Activated CD4-positive, CD25-positive, alpha-beta regulatory T cell treated with anti-CD3 and anti-CD28 coated beads, Interleukin-2, amount 50 U/mL, for 24 hours (primary cell): ENCODE measurements at places on chromosomes 1 and 21.

DNA sequence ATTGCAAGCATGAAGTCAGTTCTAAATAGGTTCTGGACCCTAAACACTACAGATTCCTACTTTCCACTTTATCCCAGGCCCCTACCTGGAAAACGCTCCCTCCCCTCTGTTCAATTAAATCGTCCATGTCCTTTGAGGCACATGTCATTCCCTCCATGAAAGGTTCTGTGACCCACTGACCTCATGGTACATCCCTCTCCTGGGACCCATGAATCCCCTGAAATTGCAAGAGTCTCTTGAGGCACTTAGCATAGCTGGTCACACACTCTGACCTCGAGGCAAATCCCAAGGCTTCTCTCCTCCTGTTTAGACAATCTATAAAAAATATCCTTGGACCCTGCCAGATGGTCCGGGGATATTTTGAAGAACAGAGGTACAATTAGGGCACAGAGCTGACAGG is 34.3 kb upstream of the KRTAP19-8 start:
- ATAC-seq, result no peak

DNA sequence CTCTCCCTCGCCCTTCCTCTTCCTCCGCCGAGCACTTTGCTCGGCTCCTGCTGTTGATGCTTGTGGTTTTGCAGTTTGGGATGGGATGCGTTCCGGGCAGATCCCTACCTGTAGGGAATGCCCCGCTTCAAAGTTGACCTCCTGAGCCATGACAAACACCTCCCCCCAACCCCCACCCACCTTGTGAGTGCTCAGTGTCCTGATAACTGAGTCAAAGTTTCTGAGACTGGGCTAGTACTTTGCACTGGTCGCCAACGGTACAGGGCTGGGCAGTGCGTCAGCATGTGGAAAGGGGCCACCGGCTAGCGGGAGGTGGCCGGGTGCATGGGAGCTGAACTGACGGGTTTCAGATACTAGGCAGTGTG is 771 bp downstream of the RABGAP1L start:
- ATAC-seq, result no peak

DNA sequence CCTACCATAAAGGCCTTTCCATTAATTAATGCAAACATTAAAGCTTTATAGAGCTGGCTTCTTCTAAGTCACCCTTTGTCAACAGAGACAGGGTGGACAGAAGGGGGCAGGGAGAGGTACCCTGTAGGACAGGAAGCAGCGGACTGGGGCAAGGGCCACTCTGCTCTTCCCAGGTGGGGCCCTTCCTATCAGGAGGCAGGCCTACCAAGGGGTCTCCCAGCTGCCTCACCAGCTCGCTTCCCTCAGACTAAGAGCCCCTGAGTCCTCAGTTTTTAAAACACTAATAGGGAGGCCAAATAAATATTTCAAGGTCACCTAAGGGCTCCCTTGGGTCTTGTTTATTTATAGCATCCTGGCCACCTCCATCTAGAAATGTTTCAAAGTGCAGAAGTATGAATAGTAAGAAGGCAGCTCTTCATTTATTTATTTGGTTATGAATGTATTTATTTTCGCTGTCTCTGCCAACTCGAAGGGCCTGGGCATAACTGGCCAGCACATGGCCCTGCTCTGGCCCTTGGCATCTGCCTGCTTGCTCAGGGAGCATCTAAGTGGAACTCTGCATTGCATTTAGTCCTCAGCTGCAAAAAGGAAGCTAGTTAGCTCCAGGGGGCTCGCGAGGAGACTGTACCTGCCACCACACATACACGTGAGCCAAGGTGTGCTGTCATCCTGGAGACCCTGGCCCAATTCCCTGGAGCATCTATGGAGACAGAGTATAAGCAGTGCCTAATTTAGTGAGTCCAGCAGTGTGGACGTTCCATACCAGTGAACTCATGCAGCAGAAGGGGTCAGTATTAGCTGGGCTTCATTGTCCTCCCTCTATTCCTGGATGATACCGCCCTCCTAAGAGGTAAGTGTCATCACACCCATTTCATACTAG is 395.1 kb upstream of the VAMP3 start:
- no peak for ATAC-seq

DNA sequence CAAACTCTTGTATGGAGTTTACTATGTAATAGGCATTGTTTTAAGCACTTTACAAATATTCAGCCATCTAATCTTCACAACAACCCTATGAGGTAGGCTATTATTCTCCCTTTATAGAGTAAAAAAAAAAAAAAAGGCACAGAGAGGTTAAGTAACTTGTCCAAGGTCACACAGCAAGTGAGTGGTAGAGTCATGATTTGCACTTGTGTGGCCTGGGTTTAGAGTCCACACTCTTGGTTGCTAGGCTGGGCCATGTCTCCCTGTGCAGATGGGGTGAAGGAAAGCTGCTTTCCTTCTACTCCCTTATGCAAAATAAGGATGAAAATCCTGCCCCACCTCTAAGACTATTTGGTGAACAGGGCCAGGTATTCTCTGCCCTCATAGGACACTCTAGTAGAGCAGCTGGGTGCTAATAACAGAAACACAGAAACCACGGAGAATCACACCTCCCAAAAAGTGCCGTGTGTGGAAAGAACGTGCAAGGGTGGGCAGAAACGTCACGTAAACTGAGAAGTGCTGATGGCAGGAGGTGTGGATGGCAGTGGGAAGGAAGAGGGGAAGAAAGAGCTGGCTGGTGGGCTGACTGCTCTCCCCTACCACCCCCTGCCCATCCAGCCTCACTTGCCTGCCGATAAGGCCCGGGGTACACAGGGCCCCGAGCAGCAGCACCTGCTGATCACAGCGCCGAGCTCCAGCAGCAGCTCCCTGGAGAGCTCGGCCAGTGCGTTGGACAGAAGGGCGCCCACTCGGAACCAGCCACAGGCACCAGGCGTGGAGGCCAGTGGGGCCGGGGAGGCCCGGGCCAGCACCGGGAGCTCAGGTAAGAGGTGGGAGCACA is 28.3 kb upstream of the VPS13D start:
- peak; percentile 25 for ATAC-seq

DNA sequence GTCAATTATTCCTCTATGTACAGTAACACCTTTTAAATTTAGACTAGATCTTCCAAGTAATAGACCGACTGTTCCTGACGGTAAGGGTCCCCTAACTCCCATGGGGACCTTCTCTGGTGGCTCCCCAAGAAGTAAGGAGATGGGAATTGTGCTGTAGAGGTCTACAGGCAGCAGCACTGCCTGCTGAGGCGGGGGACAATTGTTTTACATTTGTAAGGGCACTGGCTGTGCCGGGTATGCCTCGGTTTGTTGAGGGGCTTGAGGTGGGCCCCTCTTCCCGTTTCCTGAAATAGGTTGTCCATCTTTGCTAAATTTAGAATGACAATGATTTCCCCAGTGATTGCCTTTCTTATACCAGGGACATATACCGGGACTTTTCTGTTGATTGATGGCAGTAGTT is 13.1 kb upstream of the L1TD1 start:
- ATAC-seq, result no peak

- no peak for ATAC-seq
Measured at GRCh38 chr1:67818725-67819301, 14.5 kb downstream of the GNG12 start.

- ATAC-seq, result no peak
Measured at GRCh38 chr21:36099000-36099399, 29.2 kb downstream of the CBR1 start.

- no peak for ATAC-seq
Measured at GRCh38 chr1:86699186-86699585, 5.2 kb upstream of the SH3GLB1 start.

GRCh38 chr1:237737448-237737847 is 153.3 kb downstream of the ZP4 start:
- no peak for ATAC-seq

DNA sequence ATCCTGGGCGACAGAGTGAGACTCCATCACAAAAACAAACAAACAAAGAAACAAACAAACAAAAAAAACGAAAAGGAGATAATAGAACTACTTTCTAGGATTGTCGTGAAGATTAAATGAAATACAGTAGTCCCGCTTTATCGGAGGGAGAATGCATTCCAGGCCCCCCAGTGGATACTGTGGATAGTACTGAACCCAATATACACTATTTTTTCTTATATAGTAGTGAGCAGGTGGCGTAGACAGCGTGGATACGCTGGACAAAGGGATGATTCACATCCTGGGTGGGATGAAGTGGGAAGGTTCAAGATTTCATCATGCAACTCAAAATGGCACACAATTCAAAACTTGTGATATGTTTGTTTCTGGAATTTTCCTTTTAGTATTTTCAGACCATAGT is 8.0 kb downstream of the SLC35F3 start:
- no peak for ATAC-seq

- no peak for ATAC-seq
Measured at GRCh38 chr1:35454176-35454575, 103.0 kb downstream of the KIAA0319L start.

DNA sequence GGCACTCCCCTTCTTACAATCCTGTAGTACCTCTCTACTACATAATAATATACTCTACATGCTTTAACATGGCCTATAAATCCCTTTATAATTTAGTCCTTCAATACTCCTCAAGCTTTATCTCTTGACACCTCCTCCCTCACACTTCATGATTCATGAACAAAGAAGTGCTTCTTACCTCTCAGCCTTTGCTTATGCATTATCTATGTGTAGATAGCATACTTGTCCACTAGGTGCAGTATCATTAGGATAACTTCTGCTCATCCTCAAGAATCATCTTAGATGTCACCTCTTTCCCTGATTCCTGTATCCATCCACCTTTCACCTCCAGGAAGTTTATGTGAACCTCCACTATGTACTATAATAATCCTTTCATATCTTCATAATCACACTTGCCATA is 74.4 kb downstream of the COL24A1 start:
- ATAC-seq, result no peak

GRCh38 chr1:76782809-76783208 is 84.5 kb upstream of the ST6GALNAC5 start:
- ATAC-seq, result no peak

- ATAC-seq, result no peak
Measured at GRCh38 chr1:240138867-240139266, 47.2 kb downstream of the FMN2 start.

- ATAC-seq, result no peak
Measured at GRCh38 chr1:245800901-245801605, 646.3 kb downstream of the KIF26B start.

DNA sequence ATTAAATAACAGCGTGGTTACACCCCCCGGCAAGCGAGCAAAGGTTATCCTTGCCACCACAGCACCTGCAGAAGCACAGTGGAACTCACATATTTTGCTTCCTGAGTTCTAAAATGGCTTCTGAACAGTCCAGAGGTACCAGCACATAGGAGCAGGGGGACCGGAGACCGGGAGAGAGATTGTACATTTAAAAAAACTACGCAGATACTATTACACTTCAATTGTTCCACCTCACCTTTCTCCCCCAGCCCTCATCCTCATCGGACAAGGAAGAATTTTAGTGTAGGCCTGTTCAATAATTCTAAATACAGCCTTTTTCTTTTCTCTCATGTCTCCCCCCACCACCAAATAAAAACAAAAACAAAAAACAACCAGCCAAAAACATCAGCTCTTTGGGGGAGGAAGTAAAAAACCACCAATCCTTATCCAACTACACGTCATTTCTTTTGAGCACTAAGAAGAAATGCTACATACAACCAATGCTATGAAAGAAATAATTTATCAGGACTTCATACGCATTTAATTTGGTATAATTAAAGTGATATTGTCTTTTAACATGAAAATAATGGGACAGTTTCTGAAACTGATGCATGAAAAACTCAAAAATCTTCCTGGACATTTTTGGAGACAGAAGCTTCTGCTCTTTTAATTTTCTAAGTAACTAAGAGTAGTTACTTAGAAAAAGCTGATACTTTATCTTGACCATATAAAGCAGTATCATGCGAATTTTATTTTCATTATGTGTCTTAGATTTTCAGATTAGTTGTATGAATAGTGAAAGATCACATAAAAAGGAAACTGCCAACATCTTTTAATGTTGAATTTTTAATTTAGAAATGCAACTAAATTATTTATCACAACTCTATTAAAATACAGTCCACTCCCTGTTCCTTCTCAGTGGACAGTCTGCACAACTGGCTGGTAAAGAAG is 9.1 kb downstream of the CDKN2C start:
- ATAC-seq, result no peak

GRCh38 chr21:45029298-45029947 is 45.0 kb upstream of the ADARB1 start:
- ATAC-seq, result no peak

- no peak for ATAC-seq
Measured at GRCh38 chr1:28259934-28260802, 850 bp downstream of the SESN2 start.

GRCh38 chr1:185998391-185998790 is 264.2 kb downstream of the HMCN1 start:
- ATAC-seq, result no peak

- ATAC-seq, result no peak
Measured at GRCh38 chr1:31744165-31744888, 19.8 kb downstream of the ADGRB2 start.
